ENCODE measurements at places on chromosomes 2 and 18. TPM values are rescaled to one million over a fixed set of nuclear protein-coding genes. Genes with fewer than 3 reads are reported as not detected.

DNA sequence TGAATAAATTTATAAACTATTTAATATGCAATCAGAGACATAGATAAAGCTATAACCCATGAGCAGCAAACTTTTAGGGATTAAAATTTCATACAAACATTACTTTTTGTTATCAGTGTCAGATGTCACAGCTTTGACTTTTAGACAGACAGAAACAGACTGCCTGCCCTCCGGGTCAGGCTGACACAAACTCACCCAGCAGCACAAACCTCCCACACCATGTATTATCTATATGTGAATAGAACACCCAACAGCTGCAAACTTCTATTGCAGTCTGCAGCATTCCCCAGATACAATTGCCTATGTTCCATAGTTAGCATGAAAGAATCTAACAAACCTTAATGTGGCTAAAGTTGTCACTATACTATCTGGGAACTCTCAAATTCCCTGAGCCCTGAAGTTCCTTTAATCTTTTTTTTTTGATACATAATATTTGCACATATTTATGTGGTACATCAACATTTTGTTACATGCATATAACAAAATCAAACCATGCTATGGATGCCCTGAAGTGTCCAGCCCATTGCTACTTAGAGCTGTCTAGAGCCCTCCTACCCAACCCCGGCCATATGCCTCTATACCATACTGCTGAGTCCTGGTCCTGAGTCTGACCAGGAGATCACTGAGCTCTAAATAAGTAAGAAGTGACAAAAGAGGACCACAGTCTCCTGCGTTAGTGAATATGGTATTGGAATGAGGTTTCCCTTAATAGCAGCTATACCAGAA lies 214.4 kb downstream of the ZNF385B start:
- no peak for DNase-seq

The SRSF7 gene
- 97.5 TPM for total RNA-seq

The FMNL2 gene
- total RNA-seq, result 87.0 TPM

The GCG gene
- not detected for total RNA-seq

The NEB gene
- 8.6 TPM for total RNA-seq

DNA sequence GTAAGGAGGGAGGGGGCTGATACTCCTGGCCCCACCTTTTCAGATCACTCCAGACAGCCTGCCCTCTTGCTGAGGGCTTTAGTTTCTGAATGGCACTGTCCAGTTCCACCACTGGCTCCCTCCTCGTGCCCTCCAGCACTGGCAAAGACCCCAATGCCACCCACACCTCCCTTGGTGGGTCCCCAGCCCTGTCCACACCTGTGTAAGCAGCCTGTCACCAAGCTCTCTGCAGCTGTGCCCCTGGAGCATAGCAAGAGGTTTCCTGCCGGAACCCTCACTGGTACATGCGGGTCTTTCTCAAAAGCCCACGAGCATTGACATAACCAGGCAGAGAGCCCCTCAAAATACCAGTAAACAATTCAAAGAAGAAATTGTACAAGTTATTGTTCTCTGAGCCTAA lies 17.6 kb upstream of the KIF1A start:
- no peak for DNase-seq

GRCh38 chr2:119598596-119599263 lies 54.5 kb downstream of the CFAP221 start:
- DNase-seq, result no peak

- no peak for DNase-seq
Observed at GRCh38 chr18:64539847-64540246, 391.0 kb upstream of the LINC00305 start.

DNA sequence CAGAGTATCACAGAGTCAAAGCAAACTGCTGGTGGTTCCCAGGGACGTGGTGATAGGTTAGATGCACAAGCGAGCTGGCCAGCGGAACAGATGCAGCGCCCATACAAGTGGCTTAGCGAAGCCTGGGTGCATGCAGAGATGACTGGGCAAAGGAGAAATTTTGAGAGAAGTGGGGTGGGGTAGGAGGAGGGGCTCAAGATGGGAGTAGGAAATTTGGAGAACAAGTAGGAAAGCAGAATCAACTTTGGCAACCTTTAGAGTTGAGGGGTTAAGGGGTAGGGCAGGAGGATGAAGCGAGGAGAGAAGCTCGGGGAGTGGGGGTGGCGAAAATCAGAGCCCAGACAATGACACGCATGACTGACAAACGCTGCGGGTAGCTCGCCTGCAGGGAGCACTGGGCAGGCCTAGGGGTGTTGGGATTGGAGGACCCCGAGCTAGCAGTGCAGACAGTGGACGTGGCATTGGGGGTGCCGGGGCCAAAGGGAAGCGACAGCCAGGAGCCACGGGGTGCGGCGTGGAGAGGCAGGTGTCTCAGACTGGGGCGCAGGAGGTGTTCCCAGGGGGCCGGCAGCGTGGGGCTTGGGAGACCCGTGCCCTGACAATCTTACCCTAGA lies 431 bp downstream of the FAM98A start:
- peak; percentile 12 for DNase-seq

GRCh38 chr2:135948642-135949355 lies 36.6 kb downstream of the DARS1 start:
- no peak for DNase-seq

DNA sequence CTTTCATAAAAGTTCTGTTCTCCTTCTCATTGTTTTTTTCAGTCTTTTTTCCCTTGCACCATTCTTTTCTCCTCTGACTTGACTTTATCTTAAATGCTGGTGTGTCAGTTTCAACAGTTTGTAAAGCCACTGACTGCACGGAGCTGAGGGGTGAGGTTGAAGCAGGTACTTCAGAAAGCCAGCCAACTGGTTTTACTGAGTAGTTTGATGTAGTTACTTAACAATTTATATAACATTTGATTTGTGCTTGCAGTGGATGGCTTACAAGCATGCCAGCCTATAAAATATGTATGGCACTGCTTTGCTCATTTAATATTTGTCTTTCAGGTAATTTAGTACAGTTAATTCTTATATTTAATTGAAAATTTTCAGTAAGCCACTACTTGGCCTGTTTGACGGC lies 55.4 kb downstream of the FAM171B start:
- no peak for DNase-seq

GRCh38 chr2:105721991-105722511 lies 22.7 kb upstream of the NCK2 start:
- no peak for DNase-seq

DNA sequence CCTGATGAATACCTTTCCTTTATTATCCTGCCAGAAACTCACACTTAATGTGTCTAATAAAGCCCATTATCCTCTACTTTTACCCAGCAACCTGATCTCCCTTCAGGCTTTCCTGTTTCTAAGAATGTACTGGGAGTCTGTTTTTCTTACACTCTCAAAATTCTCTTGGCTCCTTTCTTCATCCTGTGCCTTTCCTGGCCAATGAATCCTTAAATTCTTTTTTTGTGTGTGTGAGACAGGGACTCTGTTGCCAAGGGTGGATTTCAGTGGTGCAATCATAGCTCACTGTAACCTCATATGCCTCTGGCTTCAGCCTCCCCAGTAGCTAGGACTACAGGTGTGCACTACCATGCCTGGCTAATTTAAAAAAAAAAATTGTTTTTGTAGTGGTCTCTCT lies 72.7 kb downstream of the MAP2 start:
- no peak for DNase-seq

DNA sequence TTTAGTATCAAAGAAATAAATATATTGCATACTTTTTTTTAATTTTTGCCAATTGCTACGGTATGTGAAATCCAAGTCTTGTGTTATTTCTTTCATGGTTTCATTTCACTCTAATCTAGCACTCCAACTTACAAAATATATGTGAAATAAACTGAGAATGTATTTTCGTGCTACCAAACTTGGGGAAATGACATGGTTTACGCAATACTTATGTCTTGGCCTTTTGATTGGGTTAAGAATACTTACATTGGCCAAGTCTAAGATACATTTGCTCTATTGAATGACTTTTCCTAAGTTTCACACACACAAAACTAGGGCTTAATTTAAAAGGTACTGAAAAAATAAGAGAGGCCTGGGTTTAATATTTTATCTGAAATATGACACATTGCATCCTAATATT lies 80.5 kb downstream of the VRK2 start:
- DNase-seq, result no peak

DNA sequence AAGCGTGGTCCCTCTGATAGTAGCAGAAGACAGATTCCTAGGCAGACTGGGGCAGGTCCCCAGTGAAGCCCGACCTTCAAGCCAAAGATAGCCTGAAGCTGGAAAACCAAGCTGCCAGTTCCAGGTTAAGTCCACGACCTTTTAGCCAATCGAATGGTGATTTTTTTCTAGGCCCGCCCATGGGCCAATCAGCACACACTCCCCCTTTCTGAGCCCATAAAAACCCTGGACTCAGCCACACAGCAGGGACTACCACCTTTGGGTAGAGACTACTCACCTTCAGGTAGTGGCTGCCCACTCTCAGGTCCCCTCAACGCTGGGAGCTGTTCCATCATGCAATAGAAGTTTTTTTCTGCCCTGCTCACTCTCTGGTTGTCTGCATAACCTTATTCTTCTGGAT lies 14.5 kb upstream of the ADI1 start:
- DNase-seq, result no peak

GRCh38 chr18:28529644-28530043 lies 352.7 kb upstream of the CDH2 start:
- DNase-seq, result no peak

- no peak for DNase-seq
Observed at GRCh38 chr2:191637182-191638078, 40.5 kb upstream of the NABP1 start.

DNA sequence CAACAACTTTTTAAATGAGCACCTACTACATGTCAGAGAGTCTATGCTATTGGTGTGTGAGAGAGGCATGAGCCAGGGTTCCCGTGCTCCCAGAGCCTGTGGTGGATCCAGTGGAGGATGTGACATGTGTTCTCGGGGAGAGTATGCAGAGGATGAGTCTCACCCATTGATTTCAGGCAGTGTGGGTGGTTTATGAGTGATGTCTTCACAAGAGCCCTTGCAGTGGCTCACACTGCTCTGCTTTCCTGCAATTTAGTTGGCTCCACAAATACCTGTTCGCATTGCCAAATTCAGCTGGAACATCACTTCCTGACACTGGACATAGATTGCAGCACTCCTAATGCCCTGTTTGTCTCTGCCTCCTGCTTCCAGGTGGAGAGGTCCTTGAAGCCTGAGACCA lies 243.6 kb upstream of the CXCR4 start:
- no peak for DNase-seq

DNA sequence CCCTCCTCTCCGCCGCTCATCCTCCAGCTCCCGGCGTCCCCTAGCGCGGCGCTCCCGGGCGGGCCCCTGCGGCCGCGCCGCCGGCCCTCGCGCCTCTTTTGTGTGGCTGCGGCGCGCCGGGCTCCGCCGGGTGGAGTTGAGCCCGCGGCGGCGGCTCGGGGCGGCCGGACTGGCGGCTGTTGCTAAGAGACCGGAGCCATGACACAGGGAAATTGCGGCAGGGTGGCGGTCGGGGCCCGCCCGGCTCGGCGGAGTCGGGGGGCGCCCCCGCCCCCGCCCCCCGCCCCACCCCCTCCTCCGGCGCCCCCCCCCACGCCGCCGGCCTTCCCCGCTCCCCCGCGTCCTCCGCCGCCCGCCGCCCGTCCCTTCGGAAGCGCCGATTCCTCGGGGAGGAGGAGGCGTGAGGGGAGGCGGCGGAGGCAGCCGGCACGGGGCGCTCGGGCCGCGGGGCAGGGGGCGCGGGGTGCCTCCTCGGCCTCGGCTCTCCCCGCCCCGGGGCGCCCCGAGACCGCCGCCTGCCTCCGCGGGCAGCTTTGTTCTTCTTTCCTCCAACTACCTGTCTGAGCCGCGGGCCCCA lies at the start of gene TMEM200C:
Gene TMEM200C, minus strand, starts transcription at position 224 of the 577 bp plus-strand sequence. CDS start 3,459 bp downstream, outside the sequence.
- DNase-seq, result no peak

The C2orf42 gene
- total RNA-seq, result 25.5 TPM

The NEU4 gene
- total RNA-seq, result 22.0 TPM

DNA sequence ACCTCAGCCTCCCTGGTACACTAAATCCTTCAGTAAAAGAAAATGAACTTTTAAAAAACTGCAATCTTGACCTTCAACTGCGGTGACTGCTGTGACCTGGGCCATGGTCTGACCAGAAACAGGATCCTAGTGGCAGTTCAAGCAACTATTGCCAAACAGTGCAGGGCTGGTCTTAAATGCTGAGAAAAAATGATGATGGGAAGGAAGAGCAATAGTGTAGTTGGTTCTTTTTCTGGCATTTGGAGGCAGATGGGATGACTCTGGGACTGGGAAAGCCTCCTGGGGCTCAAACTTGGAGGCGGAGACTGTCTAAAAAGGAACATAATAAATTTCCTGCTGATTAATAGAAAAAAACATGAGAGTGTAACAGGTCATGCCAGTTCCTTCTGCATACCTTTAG lies 45.4 kb downstream of the CHN1 start:
- DNase-seq, result no peak

GRCh38 chr2:145399131-145399530 lies 879.2 kb upstream of the ZEB2 start:
- DNase-seq, result no peak

DNA sequence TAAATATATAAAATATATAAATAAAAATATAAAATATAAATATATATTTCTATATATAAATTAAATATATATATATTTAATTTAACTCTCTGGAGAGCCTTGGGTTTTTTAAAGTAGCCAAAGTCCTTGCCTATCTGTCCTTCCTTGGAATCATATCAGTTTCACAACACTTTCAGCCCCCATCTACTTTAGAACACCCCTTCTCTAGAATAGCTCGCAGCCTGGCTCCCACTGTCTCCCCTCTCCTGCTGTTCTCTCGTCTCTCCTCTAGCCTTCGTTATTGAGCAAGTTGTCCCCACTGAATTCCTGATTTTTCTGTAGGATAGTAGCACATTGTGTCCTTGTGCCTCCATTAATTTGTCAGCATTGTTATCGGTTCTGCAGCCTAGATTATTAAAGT lies 677.0 kb downstream of the RNF144A start:
- DNase-seq, result no peak
